ENCODE measurements at places on chromosomes 4 and X.
A peak's percentile ranks its signal among the peaks of the same experiment; 100 is the strongest.

- no peak for DNase-seq
Measured at GRCh38 chrX:31007321-31007720, 64.5 kb downstream of the FTHL17 start.

- DNase-seq: no peak
Measured at GRCh38 chr4:151202851-151203455, 74.0 kb upstream of the PRSS48 start.

GRCh38 chr4:67746797-67747495 is 7.2 kb downstream of the GNRHR start:
- DNase-seq: peak; percentile 39

DNA sequence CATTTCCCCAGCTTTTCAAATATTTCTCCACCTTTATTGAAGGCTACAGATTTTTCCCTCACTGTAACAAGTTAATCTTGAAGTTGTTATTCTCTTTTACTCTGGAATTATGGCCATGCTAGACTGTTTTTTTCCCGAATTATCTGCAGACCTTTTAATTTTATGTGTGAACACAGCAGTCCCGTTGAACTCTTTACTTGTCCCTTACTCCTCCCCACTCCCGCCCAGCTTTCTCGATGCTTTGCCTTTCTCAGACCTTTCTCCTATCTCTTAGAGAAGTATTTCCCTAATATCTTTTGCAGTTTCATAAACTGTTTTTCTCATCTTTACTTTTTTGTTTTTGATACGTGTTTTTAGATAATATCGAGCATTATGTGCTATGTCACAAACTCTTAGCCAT is 776 bp downstream of the CEP44 start:
- no peak for DNase-seq

- no peak for DNase-seq
Measured at GRCh38 chr4:74433541-74434172, 11.3 kb upstream of the AREG start.

DNA sequence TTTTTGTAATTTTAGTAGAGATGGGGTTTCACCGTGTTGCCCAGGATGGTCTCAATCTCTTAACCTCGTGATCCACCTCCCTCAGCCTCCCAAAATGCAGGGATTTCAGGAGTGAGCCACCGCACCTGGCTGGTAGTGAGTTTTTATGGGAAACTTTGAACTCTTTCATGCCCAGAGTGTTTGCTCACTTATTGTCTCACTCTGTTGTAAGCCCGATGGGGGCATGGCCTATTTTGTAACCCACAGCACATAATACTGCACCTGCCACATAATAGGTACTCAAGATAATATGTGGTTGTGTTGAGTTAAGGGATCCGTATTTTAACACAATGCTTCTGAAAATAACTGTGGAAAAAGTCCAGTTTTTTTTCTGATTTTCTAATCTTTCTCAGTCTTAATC is 109.6 kb upstream of the GIMD1 start:
- DNase-seq: peak; percentile 17

DNA sequence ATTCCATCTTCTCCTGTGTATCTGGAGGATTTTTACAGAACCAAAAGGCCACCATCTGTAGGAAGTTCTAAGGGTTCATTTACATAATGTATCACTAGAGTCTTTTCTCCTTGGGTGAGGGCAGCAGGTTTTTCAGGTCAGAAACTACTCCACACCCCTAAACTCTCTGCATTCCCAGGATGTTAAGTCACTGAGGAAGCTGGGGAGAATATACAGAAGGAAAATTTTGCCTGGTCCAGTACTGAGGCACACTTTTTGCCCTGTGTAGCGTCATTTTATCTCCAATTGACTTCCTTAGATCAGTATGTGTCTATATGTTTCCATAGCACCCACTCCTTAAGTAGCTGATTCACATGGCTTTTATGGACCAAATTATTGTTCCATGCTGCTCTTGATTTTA is 17.0 kb downstream of the XKRX start:
- no peak for DNase-seq

DNA sequence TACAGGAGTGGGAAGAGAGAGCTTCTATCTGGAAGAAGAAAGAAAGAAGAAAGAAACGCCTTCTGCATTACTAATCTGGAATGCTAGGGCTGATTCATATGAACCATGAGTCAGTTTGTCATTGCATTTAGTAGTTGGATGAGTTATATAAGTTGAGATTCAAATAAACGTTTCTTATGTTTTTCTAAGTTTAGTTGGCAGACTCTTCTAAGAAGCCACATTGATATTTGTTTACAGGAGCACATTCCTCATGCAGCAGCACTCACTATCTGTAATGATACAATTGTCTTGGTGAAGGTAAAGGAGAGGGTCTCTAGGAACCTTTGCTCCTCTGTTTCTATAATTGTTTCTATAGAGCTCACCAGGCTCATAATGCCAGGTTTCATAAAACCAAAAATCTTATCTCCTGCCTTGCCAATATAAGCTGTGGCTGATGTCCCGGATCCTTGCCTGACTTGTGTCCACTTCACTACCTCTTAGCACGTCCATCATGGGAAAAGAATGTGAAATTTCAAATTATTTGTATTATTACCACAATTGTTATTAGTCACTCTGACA is 39.5 kb downstream of the HOPX start:
- no peak for DNase-seq

GRCh38 chr4:11635342-11635741 is 206.6 kb upstream of the HS3ST1 start:
- DNase-seq: no peak

GRCh38 chr4:27915822-27916221 is 1055.2 kb downstream of the STIM2 start:
- DNase-seq: no peak

- no peak for DNase-seq
Measured at GRCh38 chr4:185835336-185835735, 23.3 kb upstream of the SORBS2 start.

DNA sequence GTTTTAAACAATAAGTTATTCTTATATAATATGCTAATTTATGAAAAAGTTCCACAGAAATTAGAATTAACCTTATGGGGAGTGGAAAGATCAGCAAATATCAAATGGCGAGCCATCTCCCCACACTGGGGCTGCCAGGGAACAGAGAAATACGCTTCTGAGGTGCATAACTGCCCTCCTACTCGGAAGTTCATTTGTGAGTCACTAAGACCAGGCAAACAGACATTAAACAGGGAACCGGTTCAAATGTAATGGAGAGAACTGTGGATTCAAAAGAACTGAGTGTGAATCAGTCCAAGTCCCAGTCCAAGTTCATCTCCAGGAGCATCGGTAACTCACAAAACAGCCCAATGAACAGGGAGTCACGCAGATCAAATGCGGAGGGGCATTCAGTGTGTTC is 11.4 kb upstream of the S100G start:
- no peak for DNase-seq

DNA sequence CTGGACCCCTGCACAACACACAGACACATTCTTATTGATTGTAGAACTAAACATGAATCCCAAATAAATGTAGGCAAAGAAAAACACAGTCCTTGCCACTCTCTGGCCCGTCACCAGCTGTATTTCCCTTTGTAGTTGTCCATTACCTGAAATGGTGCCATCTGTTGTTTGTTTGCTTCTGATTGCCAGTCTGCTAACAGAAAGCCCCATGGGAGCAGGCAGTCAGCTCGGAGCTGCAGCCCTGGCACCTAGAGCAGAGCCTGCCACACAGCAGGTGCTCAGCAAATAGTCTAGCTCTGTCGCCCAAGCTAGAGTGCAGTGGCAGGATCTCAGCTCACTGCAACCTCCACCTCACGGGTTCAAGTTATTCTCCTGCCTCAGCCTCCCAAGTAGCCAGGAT is 28.9 kb downstream of the CPLX1 start:
- DNase-seq: peak; percentile 81

- DNase-seq: no peak
Measured at GRCh38 chr4:74473155-74473811, 28.3 kb downstream of the AREG start.

- no peak for DNase-seq
Measured at GRCh38 chrX:67289055-67289499, 254.7 kb upstream of the AR start.

DNA sequence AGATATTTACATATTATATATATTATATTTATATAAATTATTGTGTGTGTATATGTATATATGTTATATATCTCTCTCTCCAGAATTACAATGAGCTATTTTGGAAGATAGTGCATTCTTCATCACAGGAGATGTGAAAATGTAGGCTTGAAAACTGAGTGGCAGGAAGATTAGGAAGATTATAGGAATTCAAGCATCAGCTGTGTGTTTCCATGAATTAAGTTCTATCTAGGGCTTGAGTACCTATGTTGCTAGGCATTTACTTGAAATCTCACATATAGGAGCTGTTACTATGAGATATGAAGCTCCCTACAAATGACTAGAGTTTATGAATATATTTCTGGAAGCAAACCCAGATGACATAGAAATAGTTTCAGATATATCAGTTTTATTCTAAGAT is 328.7 kb downstream of the EPHA5 start:
- no peak for DNase-seq

GRCh38 chrX:27519226-27519625 is 56.1 kb upstream of the PPP4R3C start:
- DNase-seq: no peak

DNA sequence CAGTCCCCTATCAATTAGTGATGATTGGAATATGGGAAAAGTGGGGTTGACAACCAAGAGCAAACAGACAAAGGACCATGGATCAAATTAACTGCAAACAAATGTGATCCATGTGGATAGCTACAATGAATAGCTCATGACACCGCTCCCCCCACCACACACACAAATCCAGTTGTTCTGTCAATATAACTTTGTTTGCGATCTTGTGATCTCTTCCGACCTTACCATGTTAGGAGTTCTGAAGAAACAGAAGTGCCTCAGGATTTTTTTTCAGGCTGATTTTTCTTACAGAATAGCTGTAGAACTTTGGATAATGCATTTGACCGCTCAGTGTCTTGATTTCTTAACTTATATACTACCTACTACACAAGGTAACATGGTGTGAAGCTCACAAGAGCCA is 116.6 kb downstream of the SH2D1A start:
- DNase-seq: no peak

DNA sequence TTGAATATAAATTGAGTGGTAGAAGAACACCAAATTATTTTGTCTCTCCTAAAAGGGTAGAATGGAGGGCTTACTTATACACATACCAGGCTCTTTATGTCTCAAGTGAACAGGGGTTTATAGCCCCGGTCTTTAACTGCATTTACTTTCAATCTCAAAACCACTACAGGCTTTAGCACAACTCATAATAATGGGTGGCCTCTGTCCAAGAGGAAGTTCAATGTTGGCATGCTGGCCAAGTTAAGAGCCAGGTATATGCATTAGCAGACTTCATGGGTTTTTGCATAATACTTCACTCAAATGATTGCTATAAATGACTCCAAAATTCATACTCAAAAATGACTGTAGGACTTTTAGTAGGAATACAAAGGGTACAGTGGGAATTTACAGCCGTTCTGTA is 118.5 kb upstream of the OTUD4 start:
- DNase-seq: no peak

- no peak for DNase-seq
Measured at GRCh38 chr4:130064471-130064870, 968.5 kb downstream of the C4orf33 start.

Measured in COR-L47 (cell line).